Activated CD4-positive, alpha-beta T cell treated with anti-CD3 and anti-CD28 coated beads, Interleukin-2, amount 50 U/mL, for 4 hours (primary cell): ENCODE measurements at places on chromosomes 4 and X.

- no peak for DNase-seq
Measured at GRCh38 chrX:38192007-38192810, 28.5 kb downstream of the SRPX start.

GRCh38 chrX:74800062-74800461, 125.2 kb downstream of the NEXMIF start:
- DNase-seq, result no peak

DNA sequence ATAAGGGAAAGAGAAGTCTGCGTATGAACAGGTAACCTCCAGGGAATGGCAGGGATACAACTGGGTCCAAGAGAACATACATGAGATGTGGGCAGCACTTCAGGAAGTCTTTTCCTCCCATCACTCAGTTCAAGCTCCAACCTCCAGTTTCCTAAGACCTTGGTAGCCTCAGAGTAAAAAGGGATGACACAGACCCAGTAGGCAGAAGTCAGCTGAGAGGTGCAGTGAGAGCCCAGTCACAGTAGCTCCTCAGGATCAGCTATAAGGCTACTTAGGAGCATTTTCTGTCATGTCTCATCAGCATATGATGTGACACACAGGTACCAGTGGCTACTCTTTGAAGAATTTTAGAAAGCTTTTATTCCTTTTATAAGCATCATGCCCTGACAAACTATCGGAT, 12.5 kb upstream of the STS start:
- DNase-seq, result no peak

DNA sequence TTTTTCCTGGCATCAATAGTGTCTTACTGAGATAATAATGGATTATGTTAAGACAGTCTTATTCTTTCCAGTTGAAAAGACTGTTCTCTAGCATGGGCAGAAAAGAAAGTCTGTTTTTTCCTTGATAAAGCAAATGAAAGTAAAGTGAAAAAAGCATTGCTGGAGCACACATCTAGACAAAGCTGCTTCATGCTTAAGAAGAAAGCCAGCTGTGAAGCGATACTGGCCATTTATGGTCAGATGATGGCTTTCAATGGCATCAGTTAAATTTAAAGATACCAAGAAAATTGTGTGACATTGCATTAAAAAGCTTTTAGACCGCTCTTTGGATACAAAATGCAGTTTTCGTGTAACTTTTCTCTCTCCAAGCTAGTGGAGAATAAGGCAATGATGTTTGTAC, 242.1 kb upstream of the TRAM1L1 start:
- no peak for DNase-seq

DNA sequence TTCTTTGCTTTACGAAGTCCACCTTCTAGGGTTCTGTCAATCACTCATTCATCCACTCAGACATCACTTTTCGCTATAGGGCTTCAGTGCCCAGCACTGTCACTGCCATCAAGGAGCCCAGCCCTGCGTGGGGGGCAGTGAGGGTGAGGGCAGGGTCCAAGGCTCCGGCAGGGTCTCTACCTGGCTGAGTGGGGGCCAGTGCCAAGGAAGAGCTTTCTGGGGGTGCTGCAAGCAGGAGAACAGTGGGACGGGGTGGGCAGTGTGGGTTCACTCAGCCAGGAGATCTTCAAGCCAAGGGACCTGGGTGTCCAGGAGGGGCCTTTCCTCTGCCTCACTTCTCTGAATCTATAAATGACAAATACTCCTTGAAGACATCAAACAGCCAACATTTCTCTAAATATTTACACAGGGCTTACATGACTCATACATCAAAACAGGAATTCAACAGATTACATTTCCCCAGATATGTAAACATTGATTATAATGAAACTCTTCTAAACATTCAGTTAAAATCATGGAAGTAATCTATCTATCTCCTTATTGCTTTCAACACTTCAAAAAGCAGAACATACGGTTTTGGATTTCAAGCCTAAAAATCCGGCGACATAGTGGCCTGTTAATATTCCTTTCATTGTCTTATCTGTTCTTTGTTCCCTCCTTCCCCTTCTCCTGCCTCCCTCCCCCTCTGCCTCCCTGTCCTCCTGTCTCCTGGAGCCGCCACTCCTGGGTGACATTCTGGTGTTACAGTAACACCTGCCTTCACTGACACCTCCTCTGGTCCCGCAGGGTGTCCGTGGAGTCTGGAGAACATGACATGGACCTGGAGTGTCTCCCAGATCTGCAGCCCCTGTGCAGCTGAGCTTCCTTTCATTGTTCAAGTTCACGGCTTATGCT, 94.4 kb upstream of the ADRA2C start:
- no peak for DNase-seq

DNA sequence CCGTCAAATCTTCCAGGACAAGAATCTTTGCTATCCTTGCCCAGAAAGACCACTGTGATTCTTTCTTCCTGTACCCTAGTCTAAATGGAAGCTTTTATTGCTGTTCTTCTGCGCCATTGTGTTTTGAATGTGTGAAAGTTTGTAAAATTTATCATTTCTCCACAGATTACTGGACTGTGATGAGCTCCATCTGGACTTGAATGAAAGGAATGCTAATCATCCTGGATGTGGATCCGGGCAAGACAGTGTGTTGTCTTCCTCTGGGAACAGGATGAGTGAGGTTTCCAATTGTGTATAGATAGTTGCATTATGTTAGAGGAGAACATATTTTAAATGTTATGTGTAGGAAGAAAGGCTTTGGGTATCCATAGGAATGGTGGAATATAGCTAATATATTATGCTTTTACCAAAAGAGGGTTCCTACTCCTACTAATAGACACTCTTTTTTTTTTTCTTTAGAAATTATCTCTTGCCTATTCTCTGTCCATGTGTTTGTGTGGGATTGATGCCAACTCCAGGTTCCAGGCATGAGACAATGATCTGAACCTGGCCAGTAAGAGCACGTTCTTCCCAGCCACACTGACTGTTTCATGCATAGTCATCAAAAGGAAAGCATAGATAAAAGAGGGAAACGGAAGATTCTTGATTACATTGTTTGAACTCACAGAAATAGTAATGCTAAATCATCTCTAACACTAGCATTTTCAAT, 803.6 kb upstream of the ADGRL3 start:
- no peak for DNase-seq

DNA sequence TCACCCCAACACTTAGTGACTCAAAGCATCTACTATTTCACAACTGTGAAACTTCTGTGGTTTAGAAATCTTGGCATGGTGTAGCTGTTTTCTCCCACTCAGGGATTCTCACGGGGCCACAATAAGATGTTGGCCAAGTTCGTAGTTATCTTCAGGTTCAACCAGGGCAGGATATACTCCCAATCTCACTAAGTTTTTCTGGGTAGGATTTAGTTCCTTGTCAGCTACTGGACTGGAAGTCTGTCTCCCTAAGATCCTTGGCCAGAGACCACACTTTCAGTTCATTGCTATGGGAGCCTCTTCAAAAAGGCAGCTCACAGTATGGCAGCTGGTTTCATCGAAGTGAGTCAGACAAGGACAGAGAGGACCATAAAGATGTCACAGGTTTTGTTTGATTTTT, 111.7 kb upstream of the PDHA2 start:
- DNase-seq, result no peak

GRCh38 chr4:174375422-174375821, 91.7 kb downstream of the CEP44 start:
- no peak for DNase-seq

GRCh38 chr4:2947926-2948325, 15.3 kb downstream of the NOP14 start:
- DNase-seq, result no peak

- DNase-seq, result no peak
Measured at GRCh38 chrX:17104433-17104832, 158.0 kb downstream of the REPS2 start.

GRCh38 chr4:523601-524000, 24.6 kb downstream of the PIGG start:
- DNase-seq, result no peak

GRCh38 chr4:124321364-124321763, 391.2 kb downstream of the ANKRD50 start:
- DNase-seq, result no peak

DNA sequence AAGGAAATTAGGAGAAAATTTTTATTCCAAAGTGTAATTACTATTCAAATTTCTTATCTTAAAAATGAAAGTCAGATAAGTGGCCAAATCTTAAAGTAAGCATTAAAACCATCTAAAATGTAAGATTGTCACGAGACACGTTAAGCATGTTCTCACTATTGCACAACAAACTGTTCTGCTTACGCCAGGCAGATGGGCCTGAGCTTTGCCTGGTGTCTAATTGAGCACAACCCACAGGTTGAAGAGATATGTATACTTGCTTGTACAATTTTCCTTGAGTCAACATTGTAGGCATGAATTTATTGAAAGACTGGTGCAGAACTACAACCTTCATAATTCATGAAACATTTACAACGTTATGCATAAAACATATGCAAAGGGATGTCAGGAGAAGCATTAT, 3.9 kb downstream of the RNF128 start:
- DNase-seq, result no peak

GRCh38 chr4:137762591-137762990, 230.3 kb upstream of the PCDH18 start:
- DNase-seq, result no peak

GRCh38 chrX:154750301-154751202, at the start of gene GAB3:
Gene GAB3, minus strand, starts transcription at chrX:154751077. Its CDS starts 52 bp downstream, at chrX:154751025.
- DNase-seq, result no peak

- peak; percentile 61 for DNase-seq
Measured at GRCh38 chr4:972651-973424, 531 bp downstream of the DGKQ start.

GRCh38 chr4:76545226-76545884, 110.3 kb downstream of the SHROOM3 start:
- DNase-seq, result no peak

GRCh38 chrX:68832101-68832416, 3.2 kb downstream of the EFNB1 start:
- no peak for DNase-seq

DNA sequence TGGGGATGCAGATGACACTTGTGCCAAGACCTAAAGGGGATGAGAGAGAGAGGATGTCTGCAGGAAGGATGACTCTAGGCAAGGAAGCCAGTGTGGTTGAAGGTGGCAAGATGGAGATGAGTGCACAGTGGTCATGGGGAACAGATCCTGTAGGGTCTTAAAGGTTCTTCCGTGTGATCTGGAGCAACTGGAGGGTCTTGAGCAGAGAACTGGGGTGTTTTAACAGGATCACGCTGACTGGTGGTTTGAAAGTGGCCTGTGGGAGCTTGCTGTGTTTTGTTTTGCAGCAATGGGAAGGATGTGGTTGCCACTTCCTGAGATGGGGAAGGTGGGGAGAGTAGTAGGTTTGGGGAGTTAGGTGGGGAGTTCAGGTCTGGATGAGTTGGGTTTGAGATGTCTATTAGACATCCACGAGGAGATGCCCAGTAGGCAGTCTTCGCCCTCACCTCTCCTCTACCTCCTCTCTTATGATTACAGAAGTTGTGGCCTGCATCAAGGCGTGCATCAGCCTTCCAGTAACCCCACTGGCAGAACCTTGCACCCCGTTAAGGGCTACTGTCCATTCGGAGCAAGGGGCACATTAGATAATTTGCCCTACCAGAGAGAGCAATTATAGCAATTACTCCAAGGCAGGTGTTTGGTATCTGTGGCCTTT, 1.4 kb upstream of the STBD1 start:
- no peak for DNase-seq

DNA sequence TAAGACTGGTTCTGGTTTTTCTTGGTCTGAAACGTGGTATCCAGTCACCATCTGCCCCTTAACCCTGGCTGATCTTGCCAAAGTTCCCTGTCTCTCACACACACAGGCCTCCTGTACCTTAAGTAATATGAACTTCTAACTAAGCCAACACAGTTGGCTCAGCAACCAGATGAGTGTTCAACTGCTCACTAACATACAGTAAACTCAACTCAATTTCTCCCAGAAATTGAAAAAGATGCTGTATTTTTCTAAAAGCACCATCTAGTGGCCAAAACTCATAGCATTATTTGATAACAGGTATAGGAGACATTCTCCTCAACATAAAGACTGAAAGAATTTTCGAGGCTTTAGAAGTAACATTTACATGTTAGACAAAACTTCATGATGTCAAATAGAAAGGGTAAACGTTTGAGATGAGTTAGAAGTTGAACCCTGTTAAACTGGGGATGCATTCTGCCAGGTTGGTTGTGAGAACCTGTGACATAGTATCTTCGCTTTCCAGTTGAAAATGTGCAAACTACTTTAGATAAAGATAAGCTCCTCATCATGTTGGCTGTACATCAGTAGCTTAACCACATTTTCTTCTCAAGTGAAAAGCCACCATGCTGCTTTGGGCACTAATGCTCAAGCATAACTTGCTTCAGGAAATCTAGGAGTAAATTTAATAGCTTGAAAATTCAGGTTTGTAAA, 31.2 kb downstream of the CCNI start:
- DNase-seq, result no peak

GRCh38 chr4:76830964-76831703, 66.8 kb downstream of the SOWAHB start:
- DNase-seq, result no peak

DNA sequence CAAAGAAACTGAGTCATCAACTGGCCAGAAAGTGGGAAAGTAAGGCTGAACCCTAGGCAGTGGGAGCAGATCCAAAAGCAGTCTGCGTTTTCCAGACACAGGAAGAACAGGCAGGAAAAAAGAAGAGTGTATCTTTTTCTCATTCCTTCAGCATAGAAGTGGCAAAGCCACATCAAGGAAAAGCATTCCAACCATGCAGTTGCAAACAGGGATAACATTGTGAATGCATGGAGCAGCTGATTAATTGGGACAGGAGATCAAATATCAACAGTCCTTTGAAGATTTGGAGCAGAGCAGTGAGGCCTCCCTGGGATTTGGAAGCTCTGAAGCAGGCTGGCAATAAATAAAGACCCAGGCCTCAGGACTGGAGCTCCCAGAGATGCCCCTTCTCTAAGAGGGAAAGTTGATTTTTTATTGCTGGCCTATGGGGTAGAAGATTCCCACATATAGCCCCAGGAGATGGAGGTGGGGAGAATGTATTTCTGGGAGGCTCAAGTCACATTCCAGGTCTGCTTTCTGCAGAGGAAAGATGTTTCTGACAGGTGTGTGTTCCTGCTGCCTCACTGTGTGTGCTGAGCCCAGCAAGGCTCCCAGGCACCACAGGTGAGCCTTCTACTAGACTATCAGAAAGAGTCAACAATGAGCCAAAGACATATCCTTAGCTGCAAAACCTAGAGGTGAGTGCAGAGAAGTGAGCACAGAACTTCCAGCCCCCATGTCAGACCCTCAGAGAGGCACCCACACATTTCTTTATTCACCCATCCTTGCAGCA, 222.5 kb downstream of the RAB28 start:
- DNase-seq, result no peak

DNA sequence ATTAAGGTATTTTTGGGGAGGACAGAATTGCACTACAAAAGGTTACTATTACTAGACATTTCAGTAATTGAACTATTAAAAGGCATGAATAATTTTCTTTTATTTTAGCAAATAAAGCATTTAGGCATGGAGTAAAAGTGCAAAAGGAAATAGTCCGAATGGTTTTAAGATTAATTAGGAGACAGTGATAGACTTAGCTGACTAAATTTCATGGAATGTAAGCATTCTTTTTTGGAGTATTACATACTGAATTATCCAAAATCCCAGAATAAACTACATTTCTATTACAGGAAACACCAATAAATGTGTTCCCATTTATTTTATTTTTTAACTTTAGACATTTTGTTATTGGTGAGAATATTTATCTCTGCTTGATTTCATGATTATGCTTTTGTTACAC, 30.7 kb upstream of the MAP9 start:
- no peak for DNase-seq

GRCh38 chr4:156775813-156776212, 195.8 kb downstream of the PDGFC start:
- no peak for DNase-seq

- DNase-seq, result no peak
Measured at GRCh38 chr4:70895405-70895804, 6.8 kb upstream of the MOB1B start.
